ENCODE measurements at places on chromosomes 2 and 18. TPM values are rescaled to one million over a fixed set of nuclear protein-coding genes. Genes with fewer than 3 reads are reported as not detected.

GRCh38 chr2:191539068-191539467 is 138.9 kb upstream of the NABP1 start:
- H3K4me1 ChIP-seq: no peaks in the 10 kb centered on the region
- no peak overlapping the region for H3K4me3 ChIP-seq
- H3K36me3 ChIP-seq: no peaks in the 10 kb centered on the region
- no peaks in the 10 kb centered on the region for H3K27me3 ChIP-seq
- DNase-seq: no peak

- H3K27me3 ChIP-seq: no peaks in the 10 kb centered on the region
- no peaks in the 10 kb centered on the region for H3K36me3 ChIP-seq
- no peak overlapping the region for H3K4me3 ChIP-seq
Observed at GRCh38 chr2:127157114-127157513, 50.2 kb upstream of the BIN1 start.

- H3K27me3 ChIP-seq: no peaks in the 10 kb centered on the region
- H3K36me3 ChIP-seq: no peaks in the 10 kb centered on the region
- H3K4me3 ChIP-seq: no peak overlapping the region
- H3K27ac ChIP-seq: no peak overlapping the region
Observed at GRCh38 chr2:12764849-12765605, 48.3 kb downstream of the TRIB2 start.

DNA sequence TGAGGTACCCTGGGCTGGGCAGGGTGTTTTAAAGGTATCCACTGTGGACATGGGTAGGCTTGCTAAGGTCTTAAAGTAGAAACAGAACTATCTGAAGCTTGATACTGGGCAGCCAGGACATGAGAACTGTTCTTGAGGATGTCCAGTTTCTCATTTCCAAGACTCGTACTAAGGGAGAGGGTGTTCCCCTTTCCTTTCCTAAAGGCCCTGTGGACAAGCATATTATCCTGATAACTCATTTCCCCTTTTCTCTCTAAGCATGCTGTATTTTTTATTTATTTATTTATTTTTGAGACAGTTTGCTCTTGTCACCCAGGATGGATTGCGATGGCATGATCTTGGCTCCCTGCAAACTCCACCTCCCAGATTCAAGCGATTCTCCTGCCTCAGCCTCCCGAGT is 273.6 kb downstream of the PRKCE start:
- DNase-seq: no peak
- no peak overlapping the region for H3K27ac ChIP-seq
- H3K4me1 ChIP-seq: no peaks in the 10 kb centered on the region
- H3K36me3 ChIP-seq: no peaks in the 10 kb centered on the region
- H3K4me3 ChIP-seq: no peak overlapping the region

- no peak overlapping the region for H3K27ac ChIP-seq
- no peak for DNase-seq
- no peaks in the 10 kb centered on the region for H3K36me3 ChIP-seq
- peaks cover 17% of the 10 kb centered on the region for H3K4me1 ChIP-seq
Observed at GRCh38 chr2:26699295-26699694, 6.8 kb downstream of the KCNK3 start.

GRCh38 chr2:124692707-124693106 is 667.6 kb downstream of the CNTNAP5 start:
- no peak overlapping the region for H3K27ac ChIP-seq
- DNase-seq: no peak
- no peak overlapping the region for H3K4me3 ChIP-seq
- H3K27me3 ChIP-seq: no peaks in the 10 kb centered on the region
- H3K36me3 ChIP-seq: no peaks in the 10 kb centered on the region

DNA sequence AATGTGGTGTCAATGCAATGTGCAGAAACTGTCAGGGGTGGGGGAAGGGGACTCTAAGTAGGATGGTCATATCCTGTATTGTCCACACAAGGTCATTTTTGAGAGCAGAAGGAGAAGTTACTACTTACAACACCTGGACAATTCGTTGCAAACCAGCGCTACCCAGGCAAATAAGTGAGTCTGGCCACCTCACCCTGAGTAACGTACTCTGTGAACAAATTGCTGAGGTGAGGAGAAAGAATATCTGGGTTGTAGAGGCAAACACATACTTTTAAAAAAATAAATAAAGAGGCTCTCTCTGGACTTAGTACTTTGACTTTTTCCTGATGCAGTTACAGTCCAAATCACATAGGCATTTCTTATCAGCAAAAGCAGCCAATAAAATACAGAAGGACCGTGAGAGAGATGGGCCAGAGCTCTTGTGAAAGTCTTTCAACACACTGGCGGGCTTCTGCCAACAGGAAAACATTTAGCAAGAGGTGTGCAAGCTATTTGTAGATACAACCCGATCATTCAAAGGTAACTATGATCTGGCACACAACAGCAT is 268.2 kb upstream of the ID2 start:
- H3K36me3 ChIP-seq: no peaks in the 10 kb centered on the region
- no peak for DNase-seq
- peaks cover 35% of the 10 kb centered on the region for H3K4me1 ChIP-seq
- H3K4me3 ChIP-seq: no peak overlapping the region
- no peaks in the 10 kb centered on the region for H3K27me3 ChIP-seq

DNA sequence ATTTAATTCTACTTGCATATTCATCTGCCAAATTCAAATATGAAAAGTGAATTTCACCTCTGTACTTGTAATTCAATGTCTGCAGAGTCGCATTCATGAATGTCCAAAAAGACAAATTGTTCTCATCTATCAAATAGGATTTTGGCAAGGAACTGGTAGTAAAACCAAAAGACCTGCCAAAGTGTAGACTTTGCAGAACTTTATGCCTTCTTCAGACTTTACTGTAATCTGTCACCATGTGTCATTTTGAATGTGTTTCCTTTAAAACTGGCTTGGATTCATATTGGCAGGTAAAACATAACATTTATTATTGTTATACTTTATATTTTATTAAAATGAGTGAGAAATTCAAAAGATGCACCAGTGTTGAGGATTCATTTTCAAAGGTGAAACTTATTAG is 701.9 kb upstream of the LINC00305 start:
- H3K4me1 ChIP-seq: no peaks in the 10 kb centered on the region
- H3K36me3 ChIP-seq: no peaks in the 10 kb centered on the region
- DNase-seq: no peak
- H3K27ac ChIP-seq: no peak overlapping the region
- no peaks in the 10 kb centered on the region for H3K27me3 ChIP-seq

- H3K36me3 ChIP-seq: no peaks in the 10 kb centered on the region
- DNase-seq: no peak
- no peaks in the 10 kb centered on the region for H3K4me1 ChIP-seq
Observed at GRCh38 chr2:224925810-224926100, 116.5 kb downstream of the DOCK10 start.

GRCh38 chr2:14120376-14120775 is 512.1 kb upstream of the LRATD1 start:
- peaks cover 3% of the 10 kb centered on the region for H3K4me1 ChIP-seq
- DNase-seq: no peak
- H3K27ac ChIP-seq: no peak overlapping the region
- no peaks in the 10 kb centered on the region for H3K36me3 ChIP-seq

- no peaks in the 10 kb centered on the region for H3K27me3 ChIP-seq
- no peak overlapping the region for H3K27ac ChIP-seq
- H3K4me1 ChIP-seq: peaks cover 7% of the 10 kb centered on the region
- H3K36me3 ChIP-seq: no peaks in the 10 kb centered on the region
Observed at GRCh38 chr2:121476684-121477083, 54.0 kb upstream of the RNU4ATAC start.

DNA sequence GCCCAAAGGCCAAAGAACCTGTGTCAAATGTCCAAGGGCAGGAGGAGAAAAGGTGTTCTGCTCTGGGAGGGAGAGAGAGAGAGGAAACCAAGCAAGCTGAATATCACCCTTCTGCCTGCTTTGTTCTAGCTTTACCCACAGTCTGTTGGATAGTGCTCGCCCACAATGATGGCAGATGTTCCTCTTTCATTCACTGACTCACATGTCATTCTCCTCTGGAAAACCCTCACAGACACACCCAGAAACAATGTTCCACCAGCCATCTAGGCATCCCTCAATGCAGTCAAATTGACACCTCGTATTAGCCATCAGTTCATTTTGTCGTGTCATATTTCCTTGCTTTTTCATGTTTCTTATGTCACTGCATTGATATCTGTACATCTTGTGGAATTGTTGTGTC is 150.3 kb downstream of the UBR3 start:
- no peak for DNase-seq
- no peaks in the 10 kb centered on the region for H3K36me3 ChIP-seq
- no peaks in the 10 kb centered on the region for H3K27me3 ChIP-seq
- H3K4me3 ChIP-seq: no peak overlapping the region

- H3K27ac ChIP-seq: no peak overlapping the region
- no peak overlapping the region for H3K4me3 ChIP-seq
- no peaks in the 10 kb centered on the region for H3K27me3 ChIP-seq
- H3K4me1 ChIP-seq: no peaks in the 10 kb centered on the region
- DNase-seq: no peak
- no peaks in the 10 kb centered on the region for H3K36me3 ChIP-seq
Observed at GRCh38 chr18:5073026-5073944, 123.8 kb downstream of the AKAIN1 start.

GRCh38 chr2:27376866-27377617 is 3.5 kb downstream of the ZNF513 start:
- peaks cover 36% of the 10 kb centered on the region for H3K36me3 ChIP-seq
- H3K4me3 ChIP-seq: no peak overlapping the region
- no peaks in the 10 kb centered on the region for H3K27me3 ChIP-seq
- no peak overlapping the region for H3K27ac ChIP-seq

DNA sequence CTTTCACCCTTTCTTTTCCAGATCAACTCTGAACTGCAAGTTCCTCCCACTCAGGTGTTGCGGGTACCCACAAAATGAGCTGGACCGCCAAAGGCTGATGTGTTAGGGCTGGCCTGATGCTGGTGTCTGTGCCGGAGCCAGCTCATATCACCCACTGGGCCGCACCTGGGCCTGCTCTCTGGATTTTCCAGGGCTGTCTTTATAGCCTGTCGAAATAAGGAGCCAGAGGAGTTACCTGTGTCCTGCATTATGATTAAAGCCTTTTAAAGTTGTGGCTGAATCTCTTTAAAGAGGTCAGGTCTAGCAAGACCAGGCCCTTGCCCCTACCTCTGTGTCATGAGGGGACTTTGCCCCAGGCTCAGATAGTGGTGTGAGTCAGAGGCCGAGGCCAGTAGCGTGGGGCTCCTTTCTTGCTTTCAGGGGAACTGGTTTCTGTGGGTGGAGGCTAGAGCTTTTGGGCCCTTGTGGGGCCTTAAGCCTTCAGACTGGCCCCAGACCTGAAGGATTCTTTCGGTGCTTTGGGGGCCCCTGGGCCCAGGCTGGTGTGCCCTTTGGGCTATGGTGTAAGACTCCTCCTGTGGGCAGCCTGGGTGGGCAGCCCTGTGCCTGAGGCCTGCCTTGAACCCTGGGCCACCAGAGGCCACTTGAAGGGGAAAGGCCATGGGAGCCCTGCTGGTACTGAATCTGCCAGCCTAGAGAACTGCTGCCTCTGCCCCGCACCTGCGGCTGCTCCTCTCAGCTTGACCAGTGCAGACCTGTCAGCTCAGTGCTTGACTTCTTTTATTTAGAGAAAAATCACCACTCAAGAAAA is 21.3 kb downstream of the OTOF start:
- H3K27me3 ChIP-seq: no peaks in the 10 kb centered on the region
- H3K4me1 ChIP-seq: no peaks in the 10 kb centered on the region
- H3K27ac ChIP-seq: no peak overlapping the region

DNA sequence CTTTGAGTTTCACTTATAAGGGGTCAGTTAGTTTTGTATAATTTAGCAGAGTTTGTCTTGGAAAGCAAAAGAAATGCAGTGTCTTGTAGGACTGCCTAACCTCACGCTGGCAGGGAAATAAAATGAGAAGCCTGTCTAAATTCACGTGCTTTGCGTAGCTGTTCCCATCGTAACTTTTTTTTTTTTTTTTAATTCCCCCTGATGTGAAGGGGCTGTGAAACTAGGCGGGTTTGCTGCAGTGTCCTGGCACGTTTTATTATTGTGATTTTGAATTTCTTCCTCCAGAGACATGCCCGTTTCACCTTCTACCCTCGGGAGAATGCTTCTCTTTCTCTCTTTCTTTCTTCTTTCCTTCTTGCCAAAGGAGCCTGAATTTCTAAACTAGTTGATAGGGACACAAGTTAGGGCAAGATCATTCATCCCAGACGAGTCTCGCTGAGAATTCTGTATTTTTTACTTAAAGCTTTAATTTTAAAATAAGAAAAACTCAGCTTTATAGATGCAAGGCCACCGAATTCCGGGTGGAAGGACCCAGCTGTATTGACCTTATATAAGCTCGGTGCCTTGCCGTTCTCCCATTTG is 2.3 kb downstream of the MEIS1 start:
- H3K27ac ChIP-seq: peak overlapping the region; percentile 89
- H3K4me1 ChIP-seq: no peaks in the 10 kb centered on the region
- no peaks in the 10 kb centered on the region for H3K36me3 ChIP-seq
- no peaks in the 10 kb centered on the region for H3K27me3 ChIP-seq
- DNase-seq: no peak
- peak overlapping the region; percentile 72 for H3K4me3 ChIP-seq

DNA sequence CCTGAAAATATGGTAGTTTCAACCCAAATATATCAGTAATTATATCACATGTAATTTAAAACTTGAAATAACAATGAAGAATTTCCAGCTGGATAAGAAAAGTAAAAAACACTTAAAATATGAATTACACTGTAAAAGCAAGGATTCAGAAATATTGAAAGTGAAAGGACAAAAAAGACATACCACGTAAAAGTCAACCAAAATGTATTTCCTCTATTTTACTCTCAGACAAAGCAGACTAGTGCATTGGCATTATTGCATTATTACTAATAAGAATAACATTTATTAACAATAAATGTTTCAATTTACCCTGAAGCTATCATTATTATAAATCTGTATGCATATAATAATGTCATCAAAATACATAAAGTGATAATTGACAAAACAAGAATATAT is 445.1 kb upstream of the TRIB2 start:
- no peaks in the 10 kb centered on the region for H3K27me3 ChIP-seq
- H3K36me3 ChIP-seq: no peaks in the 10 kb centered on the region
- no peak overlapping the region for H3K4me3 ChIP-seq
- no peak overlapping the region for H3K27ac ChIP-seq
- no peaks in the 10 kb centered on the region for H3K4me1 ChIP-seq

Gene KCNJ3
- total RNA-seq: 1.1 TPM

Gene COLEC12
- 0.56 TPM for total RNA-seq

Gene FNDC4
- 3.1 TPM for total RNA-seq

Gene C2orf81
- 2.2 TPM for total RNA-seq

Gene CHPF
- total RNA-seq: 76.1 TPM

Gene TUBA3E
- not detected for total RNA-seq

Gene PLCD4
- total RNA-seq: 0.44 TPM

Gene LIPG
- 8.2 TPM for total RNA-seq

Measured in pancreas (tissue), 10 donors.